Cortex of kidney (tissue), 1 donor: ENCODE measurements at places on chromosomes 5 and 9.

- no peak for DNase-seq
Observed at GRCh38 chr9:2299843-2300205, 284.7 kb downstream of the SMARCA2 start.

DNA sequence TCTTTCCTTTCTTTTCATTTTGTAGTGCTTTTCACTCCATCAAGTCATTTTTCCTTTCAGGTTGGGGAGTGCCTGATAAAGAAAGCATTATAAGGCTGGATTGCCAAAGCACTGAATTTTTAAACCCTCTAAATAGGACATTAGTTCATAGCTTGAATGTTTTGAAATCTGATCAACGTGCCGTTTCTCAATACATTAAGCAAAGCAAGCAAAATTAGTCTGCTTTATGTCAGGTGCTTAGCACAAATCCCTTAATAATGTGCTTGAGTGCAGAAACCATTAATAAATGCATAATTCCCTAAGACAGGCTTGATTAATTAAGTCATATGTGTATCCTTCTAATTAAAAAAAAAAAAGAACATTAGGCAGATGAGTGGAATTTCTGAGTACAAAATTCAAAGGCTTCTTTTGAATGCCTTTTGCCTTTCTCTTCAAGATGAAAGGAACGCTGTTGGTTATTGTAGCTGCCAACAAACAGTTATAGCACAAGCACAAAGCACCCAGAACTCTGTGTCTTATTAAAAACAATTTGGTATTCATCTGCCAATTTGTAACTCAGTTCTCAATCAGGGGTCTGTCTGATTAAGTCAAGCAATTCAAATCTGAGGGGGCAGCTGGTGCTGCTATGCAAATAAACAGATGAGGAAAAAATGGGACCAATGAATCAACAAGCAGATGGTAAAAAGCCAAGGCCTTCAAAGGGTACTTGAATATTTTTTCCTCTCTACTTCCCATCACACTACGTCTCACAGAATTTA, 233.7 kb downstream of the TLE1 start:
- no peak for DNase-seq

DNA sequence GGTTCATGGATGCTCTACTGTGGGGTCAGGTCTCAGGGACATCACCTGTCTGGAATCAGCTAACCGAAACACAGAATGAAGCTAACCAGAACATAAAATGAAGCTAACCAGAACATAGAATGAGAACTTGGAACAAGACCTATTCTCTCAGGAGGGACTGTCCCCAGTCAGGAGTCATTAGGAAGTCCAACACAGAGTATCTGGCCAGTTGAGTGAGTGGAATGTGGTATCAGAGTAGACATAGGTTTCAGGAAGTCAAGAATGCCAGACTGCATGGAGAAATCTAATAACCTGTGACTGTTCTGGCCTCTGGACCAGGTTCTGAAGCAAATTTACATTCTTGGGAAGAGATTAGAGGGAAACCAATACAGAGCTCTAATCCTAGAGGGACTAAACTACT, 609.6 kb downstream of the PRELID2 start:
- DNase-seq: no peak

DNA sequence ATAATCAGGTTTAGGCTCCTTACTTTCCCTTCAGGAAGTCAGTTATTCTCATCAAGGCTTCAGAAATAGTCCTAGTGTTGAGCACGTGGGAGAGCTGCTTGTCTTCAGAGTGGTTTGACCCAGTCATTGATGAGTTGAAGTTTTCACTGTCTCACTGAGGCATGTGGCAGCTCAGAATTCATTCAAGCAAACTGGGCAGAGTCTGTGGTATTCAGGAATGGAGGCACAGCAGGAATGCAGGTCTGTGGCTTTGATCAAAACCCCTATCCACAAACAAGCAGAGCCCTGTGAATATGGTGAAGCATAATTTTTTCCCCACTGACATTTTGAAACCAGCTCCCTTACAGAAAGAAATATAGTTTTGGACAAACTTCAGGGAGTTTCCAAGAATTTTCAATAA, 207.3 kb downstream of the CD180 start:
- DNase-seq: no peak

- DNase-seq: no peak
Observed at GRCh38 chr5:171895081-171895480, 109.5 kb downstream of the SMIM23 start.

DNA sequence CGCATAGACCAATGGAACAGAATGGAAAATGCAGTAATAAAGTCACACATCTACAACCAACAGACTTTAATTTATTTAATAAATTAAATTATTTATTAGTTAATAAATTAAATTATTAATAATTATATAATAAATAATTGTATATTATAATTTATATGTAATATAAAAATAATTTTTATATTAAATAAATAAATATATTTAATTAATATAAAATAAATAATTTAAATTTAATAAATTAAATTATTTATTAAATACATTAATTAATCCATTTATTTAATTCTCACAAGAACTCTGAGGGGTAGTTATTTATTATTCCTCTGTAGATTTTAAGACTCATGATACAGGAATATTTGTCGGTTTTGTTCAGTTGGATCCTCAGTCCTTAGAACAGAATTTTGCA, 176.1 kb upstream of the ADAMTS19 start:
- no peak for DNase-seq

GRCh38 chr5:72476721-72477120, 30.5 kb downstream of the ZNF366 start:
- DNase-seq: no peak

GRCh38 chr5:159430361-159431012, 100.2 kb upstream of the IL12B start:
- DNase-seq: no peak

DNA sequence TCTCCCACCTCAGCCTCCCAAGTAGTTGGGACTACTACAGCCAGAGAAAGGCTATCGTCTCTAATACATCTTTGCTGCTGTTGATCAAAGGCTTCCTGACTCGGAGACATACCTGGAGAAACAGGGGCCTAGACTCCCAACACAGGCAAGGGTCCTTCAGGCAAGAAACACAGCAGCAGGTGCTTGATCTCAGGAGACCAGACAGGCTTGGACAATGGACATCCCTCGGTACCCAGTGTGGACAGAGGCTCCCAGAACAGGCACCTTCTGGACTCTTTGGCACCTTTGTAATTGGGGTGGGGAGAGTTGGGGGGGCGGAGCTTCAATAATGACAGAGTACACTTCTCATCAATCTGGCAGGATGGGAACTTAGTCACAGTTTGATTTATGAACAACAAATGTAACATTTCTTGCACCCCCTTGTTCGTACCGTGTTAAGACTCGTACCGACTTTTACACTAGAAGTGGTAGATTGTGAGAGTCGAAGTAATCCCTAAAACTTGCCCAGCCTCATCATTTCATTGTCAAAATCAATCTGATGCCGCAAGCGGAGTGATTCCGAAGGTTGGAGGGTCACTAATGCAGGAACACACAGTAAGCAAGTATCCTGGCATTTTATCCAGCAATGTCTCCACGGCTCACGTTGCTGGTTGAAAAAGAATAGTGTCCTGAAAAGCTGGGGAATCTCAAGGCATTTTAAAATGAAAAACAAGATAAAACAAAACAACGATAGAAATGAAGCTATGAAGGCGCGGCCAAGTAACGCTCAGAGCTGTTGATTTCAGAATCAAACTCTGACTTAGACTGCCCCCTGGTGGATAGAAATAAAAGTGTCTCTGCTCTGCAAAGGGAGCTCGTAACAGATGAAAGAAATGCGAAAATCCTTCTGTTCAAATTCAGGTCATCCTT, 46.4 kb upstream of the STK32A start:
- no peak for DNase-seq

- no peak for DNase-seq
Observed at GRCh38 chr5:43649256-43649655, 46.3 kb downstream of the NNT start.

GRCh38 chr9:72332351-72332750, 32.7 kb downstream of the ZFAND5 start:
- DNase-seq: no peak

GRCh38 chr5:133307275-133307674, 255.5 kb downstream of the HSPA4 start:
- DNase-seq: no peak

GRCh38 chr5:140800816-140801493, at the start of gene PCDHA3:
TSS of gene PCDHA3 (plus strand) at chr5:140801057.
- DNase-seq: no peak

- no peak for DNase-seq
Observed at GRCh38 chr5:172758077-172758833, 12.7 kb downstream of the DUSP1 start.
